Stimulated activated CD8-positive, alpha-beta memory T cell treated with anti-CD3 and anti-CD28 coated beads, Interleukin-15, amount 100 ng/mL, for 48 hours (primary cell): ENCODE measurements at places on chromosomes 2 and 18.

- no peak for DNase-seq
These were observed 488.9 kb downstream of the PLCL1 start for GRCh38 chr2:198293281-198293680.

GRCh38 chr18:57916684-57917083, 113.6 kb upstream of the ATP8B1 start:
- no peak for DNase-seq

- DNase-seq = no peak
These were observed 61.6 kb downstream of the CCDC93 start for GRCh38 chr2:117952228-117952627.

DNA sequence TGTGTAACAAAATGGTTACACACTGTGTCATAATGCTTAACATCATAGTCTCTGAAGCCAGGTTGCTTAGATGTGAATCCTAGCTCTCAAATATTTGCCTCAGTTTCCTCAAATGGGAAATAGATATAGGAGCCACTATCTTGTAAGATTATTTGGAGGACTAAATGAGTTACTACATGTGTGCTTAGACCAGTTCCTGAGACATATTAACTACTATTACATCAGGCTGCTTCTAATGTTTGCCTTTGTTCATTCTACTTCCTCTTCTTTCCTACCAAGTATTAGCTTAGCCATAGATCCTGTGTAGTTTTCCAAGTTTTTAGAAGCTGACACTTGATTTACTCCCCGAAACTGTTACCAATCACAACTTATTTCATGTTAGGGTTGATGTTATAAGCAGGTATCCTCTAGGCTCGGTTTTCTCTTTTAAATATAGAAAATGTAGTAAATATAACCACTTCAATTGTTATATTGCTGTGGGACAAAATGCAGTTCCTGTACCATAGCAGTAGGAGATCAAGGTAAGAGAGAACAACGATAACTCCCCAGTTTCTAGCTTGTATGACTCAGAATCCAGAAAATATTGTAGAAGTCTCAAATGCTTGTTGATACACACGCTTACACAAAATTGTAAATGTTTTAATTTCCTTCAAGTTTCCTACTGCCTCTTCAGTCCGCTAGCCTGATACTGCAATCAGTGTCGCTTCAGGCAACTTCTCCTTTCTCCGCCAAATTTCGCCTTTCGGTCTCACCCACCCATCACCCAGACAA, 751 bp upstream of the DNAJC10 start:
- DNase-seq = no peak

GRCh38 chr2:239247401-239248245, 153.2 kb downstream of the HDAC4 start:
- DNase-seq = no peak

GRCh38 chr2:105114551-105114950, 76.7 kb downstream of the MRPS9 start:
- DNase-seq = no peak

DNA sequence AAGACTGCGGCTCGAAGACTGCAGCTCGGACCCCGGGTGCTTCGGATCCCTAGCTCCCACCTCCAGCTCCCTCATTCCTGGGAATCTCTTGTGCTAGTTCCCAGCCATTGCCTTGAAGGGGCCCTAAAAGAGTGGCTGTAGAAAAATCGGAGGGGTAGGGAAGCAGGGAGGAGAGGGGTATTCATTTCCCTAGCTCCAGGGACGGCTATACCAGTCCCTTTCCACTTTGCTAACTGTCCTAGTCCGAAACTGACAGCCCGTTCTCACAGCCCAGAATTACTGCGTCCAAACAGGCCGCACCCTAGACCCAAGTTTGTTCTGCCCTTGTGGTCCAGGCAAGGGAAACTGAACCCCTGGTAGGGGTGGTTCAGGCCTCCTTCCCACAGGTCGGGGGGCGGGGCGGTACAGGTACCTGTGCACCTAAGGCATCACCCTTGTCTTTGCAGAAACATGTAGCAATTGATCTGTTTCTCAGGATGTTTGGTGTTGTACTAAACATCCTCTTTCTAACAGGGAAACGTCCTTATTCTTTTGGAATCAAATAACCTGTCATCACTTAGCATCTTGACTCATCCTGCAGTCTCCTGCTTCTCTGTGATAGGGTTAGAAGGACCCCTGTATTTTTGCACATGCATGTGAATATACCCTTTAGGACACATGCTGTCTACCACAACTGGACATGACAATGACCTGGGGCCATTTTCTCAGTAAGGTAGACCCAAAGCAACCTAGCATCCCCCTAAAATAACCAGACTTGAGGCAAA, 4.0 kb downstream of the EMX1 start:
- DNase-seq = no peak

GRCh38 chr18:48132797-48133655, 202.6 kb upstream of the SMAD2 start:
- no peak for DNase-seq

- no peak for DNase-seq
These were observed 56.4 kb upstream of the RBMS1 start for GRCh38 chr2:160550048-160550447.

- no peak for DNase-seq
These were observed 178.2 kb downstream of the LCLAT1 start for GRCh38 chr2:30625276-30625675.

- no peak for DNase-seq
These were observed 302.7 kb upstream of the ZC3H15 start for GRCh38 chr2:186183406-186183805.

GRCh38 chr2:44529448-44529847, 167.7 kb downstream of the CAMKMT start:
- no peak for DNase-seq

DNA sequence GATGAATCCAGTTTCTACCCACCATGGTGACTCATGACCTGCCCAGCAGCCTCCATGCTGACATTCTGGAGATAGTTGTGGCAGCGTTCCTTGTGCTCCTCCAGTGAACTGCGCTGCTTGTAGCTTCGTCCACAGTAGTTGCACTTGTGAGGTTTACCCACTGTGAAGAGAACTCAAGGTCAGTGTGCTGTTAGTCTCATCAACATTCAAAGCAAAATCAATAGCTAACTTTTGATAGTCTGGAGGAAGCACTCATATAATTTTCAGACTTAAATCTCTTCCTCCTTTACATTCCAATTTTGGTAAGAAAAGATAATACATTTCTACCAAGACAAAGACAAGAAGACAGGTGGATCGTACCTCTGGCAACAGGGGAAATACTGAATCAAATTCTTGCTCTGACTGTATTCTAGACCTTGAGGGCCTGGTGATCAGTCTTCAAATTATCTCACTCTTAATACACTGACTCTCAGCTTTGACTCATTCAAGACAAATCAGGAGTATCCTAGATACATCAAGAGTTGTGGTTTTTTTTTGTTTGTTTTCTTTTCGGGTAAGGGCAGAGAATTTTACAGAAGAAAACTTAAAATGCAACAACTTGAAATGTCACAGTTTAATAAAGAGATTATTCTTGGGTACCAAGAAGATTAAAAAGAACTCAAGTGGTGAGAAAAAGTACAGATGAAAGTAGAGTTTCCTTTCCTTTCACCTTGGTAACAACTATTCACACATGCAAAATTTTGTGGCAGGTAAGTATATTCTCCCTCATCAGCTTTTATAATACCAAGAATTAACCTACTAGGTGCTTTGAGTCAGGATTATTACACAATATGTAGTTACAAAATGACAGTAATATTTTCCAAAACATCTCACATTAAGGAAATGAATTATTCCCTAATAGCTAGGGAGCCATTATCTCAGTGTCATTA, 129.2 kb downstream of the IKZF2 start:
- DNase-seq = peak; percentile 11

DNA sequence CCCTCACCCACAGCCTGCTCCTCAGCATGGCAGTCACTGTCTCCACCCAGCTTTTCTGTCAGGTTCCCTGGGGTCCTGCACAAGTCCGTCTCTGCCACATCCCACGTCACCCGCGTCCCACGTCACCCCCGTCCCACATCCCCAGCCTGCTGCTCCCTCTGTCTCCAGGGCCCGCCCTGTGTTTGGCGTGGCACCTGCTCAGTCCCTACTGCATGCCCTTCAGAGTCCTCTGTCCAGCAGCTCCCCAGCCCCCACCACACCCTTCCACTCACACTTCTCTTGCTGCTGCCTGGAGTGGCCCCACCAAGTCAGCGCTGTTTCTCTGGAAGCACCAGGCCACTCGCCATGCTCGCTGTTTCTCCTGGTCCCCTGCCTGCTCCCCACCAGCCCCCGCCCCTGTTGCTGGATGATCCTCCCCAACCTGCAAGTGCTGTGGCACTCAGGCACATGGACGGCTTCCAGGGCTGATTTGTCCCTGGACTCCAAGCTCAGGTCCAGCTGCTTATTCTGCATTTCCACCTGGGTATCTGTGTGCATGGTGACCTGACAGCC, 18.8 kb downstream of the ATG4B start:
- DNase-seq = no peak

DNA sequence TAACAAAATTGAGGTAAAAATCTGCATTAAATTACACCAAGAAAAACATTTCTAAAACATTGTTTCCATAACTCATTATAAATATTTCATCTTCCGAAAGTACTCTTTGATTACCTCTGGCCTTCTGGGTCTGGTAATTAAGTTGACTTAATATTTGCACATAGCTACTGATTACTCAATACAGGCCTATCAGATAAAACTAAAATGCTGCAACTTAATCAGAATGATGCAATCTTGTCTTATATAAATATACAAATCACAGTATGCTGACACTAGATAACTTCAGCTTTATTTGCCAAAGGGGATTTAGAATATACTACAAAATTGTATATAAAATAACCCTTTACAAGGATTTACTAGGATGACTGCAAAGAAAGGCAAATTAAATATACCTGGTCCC, 49.3 kb downstream of the SLC35F5 start:
- no peak for DNase-seq

DNA sequence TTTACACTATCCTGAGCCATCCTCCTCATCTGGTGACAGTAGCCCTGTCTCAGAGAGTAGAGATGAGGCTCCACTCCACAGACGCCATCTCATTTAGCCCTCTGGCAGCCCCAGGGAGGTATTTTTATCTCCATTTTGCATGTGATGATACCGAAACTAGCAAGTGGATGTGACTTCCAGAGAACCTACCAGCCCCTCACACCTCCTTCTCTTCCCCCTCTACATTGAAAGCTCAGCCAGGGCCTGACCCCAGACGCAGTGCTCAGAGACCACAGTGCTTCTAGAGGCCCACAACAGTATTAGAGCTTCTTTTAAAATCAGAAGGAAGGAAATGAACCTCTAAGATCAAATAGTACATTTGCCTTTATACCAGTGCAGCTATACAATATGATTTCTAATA, 8.3 kb downstream of the GYPC start:
- no peak for DNase-seq

GRCh38 chr18:34802959-34803358, 92.9 kb downstream of the DTNA start:
- no peak for DNase-seq

DNA sequence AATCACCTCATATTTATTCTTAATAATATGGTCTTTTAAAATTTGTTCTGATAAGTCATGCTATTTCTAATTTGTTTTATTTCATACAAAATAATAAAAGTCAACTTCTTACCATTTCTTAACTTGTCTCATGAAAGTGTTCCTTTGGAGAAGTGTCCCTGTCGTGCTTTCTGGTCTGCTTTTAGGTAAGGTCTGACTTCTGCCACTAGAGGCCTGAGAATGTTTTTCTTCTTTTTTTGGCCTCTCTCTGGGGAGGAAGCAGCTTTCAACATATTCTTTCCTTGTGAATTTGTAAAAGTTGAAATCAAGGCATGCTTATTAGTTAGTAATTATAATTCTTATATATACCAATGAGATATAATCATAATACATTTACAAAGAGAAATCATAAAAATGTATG, 39.4 kb downstream of the MAP2 start:
- DNase-seq = no peak

- DNase-seq = no peak
These were observed 5.3 kb upstream of the CTAGE1 start for GRCh38 chr18:22422909-22423548.

- DNase-seq = no peak
These were observed 28.2 kb downstream of the SDC1 start for GRCh38 chr2:20196657-20197161.

- DNase-seq = peak; percentile 91
These were observed at the start of gene REV1 for GRCh38 chr2:99489761-99490622. TSS of gene REV1 (minus strand) at chr2:99490017. CDS start at chr2:99464975, 25,042 bp downstream.

- no peak for DNase-seq
These were observed 38.1 kb upstream of the SLC38A11 start for GRCh38 chr2:164993287-164994016.

DNA sequence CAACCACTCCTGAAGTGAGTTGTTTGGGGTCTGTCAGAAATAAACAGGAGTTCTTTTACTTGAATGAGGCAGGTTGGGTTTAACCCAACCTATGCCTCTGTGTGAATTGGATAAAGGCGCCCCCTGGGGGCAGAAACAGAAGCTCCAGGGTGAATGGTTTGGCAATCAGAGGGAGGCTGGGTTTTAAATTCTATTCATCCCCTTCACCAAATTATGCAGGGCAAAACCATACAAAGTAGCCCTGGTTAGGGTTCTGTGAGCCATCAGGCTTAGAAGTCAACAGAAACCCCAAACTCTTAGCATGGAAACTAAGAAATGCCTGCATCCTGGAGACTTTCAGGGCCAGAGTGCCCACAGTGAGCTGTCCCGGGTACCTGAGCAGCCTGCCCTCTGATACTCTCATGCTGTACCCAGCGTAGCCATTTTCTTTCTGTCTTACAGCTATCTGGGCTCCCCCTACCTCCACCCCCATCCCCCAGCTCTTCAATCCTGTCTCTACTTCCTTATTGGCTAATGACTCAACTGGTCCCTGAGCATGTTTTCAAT, 241.5 kb downstream of the ICOS start:
- peak; percentile 38 for DNase-seq

DNA sequence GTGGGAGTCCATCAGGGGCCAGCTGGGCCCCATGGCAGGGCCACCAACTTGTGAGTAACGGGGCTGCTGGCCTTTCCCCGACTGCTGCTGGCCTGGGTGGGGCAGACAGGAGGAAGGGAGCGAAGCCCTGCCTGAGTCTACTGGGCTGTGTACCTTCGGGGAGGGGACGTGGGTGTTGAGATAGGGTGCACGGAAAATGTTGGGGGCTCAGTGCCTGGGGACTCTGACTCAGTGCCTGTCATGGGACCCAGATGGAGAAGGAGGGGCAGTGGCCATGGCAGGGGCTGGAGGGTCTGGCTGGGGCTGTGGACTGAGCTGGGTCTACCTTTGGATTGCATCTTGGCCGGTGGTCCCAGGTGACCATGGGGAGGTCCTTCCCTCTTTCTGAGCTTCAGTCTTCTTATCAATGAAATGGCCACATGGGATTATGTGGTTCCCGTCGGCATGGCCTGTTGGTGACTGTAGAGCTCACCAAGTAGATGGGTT, 4.0 kb downstream of the SLC4A3 start:
- no peak for DNase-seq

DNA sequence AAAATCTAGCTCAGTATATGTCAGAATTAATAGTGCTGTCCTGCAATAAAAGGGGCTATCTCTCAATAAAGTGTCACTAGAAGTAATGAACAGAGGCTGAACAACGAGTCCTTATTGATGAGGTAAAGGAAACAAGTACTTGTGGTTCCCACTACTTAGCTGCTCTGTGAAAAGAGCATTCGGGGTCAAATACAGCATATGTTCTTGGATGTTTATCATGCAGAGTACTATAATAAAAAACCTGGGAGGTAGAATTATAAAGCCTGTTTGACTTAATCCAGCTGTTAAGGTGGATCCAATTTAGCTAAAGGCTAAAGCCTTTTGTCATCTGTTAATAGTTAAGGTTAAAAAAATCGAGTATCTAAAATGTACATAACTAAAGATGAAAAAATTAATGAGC, 32.4 kb downstream of the SLC35F5 start:
- no peak for DNase-seq

GRCh38 chr2:66434679-66435548, at the start of gene MEIS1:
TSS of gene MEIS1 (plus strand) at chr2:66435125. CDS start at chr2:66435857, 732 bp downstream.
- DNase-seq = no peak
